ENCODE measurements at places on chromosomes 16 and 17.

DNA sequence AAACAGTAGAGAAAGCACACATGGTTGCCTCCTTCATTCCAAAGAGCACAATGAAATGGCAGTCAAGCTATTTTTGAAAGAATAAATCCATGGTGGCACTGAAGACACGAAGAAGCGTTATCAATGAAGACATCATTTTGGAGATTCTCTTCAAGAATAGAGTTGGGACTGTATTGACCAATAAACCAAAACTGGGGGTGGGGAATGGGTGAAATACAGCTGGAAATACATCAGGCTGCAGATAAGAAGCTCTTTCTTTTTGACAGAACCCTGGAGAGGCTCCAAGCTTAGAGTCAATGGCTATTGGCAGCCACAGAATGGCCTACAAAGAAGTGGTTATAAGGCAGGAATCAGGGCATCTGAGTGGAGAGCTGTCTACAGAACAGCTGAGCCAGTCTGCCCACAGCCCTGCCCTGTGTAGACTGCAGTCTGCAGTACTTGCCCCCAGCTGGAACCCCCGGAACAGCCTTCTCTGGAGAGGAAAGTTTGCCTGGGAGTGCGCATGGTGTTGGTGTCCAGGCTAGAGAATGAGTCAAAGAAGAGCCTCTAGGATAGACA is 100.4 kb downstream of the STX8 start:
- DNase-seq = no peak

- DNase-seq = no peak
Observed at GRCh38 chr16:83813823-83814658, 6.3 kb downstream of the HSBP1 start.

GRCh38 chr17:8630227-8630801 is at the start of gene MYH10:
TSS of gene MYH10 (minus strand) at chr17:8630725. CDS start at chr17:8623246, 7,479 bp downstream.
- no peak for DNase-seq

DNA sequence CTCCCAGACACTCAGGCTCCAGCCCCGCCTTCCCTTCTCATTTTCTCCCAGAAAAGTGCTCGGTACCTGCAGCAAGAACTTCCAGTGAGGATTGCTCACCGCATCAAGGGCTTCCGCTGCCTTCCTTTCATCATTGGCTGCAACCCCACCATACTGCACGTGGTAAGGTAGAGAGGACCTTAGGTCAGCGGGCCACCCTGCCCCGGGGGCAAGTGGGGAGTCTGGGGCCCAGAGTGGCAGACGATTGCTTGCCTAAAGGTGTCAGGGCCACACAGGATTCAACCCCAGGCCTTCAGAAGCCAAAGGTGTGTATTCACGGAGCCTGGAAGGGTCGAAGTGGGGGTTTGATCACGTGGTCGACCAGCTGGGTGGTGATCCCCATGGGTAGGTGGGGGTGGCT is 1.4 kb downstream of the BCKDK start:
- no peak for DNase-seq

- DNase-seq = no peak
Observed at GRCh38 chr16:83915081-83915480, 16.2 kb downstream of the MLYCD start.

GRCh38 chr17:81582341-81582740 is 30.2 kb upstream of the FAAP100 start:
- no peak for DNase-seq

DNA sequence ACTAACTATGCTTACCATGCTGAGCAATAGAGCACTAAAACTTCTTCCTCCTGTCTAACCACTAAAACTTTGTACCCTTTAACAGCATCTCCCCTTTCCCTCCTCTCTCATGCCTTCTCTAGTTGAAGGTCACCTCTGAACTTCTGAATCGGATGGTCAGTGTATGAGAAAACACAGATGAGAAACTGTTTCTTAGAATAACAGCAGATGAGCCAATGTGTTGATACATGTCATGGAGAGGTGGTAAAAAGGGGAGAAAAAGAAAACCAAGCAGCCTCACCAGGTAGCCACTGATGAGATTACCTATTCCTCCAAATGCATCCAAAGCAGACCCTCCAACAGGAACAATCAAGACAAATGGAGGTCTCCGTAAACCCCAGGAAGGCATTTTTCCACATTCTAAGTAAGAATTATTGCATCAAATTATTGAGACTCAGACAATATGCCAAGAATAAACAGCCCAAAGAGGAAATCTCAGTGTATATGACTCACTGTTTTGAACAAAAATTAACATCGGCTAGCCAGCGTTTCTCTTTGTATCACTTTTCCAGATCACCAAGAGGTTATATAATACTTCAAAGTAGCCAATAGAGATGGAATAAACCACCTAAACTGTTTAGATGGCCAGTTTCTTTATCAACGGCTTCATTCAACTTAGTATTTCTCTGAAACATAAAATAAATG is 793.3 kb upstream of the SOX9 start:
- no peak for DNase-seq

DNA sequence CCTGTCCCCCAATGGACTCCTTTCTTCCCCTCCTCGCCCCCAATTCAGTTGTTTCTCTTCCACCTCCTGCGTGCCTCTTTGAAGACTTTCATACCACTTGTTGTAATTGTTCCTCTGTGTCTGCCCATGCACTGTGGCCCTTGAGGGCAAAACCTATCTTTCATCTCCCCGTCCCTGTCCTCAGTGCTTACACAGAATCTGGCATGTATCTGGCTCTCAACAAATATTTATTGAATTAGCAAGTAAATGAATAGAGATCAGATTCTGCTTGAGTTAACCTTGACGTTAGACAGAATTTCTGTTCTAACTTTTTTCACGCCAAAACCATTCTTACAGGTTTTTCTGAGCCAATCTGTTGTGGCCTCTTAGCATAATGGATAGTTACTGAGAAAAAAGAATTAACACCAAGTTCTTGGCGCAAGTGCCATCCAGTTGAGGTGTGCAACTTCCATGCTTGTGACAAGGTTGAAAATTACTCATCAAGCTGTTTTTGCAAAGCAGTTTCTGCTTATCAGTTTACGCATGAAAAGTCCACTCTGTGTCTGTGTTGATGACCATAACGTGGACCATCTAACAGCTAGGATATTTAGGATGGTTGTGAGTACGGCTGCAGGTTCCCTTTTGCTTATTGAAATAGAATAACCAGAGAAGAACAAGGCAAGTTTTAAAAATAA is 215.1 kb downstream of the PRKCA start:
- DNase-seq = no peak

DNA sequence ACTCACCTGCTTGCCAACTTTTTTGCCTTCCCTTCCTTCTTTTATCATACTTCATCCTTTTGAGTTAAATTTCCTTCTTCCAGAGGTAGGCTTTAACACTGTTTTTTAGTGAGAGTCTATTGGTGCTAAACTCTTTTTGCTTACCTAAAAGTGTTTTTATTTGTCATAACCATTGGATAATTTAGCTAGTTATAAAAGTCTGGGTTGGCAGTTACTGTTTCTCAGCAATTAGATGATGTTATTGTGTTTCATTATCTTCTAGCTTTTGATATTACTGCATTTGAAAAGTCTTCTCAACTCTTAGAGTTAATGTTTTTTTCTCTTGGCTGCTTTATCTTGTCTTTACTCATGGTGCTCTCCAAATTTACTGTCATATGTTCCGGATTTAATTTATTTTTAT is 22.6 kb downstream of the ZNRF1 start:
- DNase-seq = no peak

DNA sequence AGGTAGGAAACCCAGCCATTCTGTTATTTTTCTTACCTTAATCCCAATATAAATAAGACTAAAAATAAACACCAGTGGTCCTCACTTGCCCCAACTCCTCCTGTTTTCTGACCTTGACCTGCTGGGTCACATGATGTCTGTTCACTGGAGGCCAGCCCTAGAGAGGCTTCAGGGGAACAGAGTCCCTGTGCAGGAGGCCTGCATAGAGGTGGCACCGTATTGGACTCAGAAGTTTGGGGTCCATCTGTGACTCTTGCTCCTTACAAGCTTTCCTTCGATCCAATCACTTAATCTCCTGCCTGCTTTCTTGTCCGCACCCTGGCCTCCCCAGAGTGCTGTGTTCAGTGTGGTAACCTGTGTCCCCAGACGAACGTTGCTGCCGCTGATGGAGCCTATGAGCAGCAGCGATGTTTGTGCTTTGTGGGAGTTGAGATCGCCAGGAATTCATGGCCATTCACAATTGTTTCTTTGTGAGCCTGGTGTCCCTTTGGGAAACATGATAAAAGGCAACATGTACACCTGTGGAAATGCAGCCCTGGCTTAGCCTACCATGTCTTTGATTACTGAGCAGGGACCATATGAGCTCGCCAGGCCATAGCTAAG is 4.7 kb downstream of the IGSF6 start:
- DNase-seq = no peak
